ENCODE measurements at places on chromosomes 3 and 15. TPM values are rescaled to one million over a fixed set of nuclear protein-coding genes. Genes with fewer than 3 reads are reported as not detected.
A peak's percentile ranks its signal among the peaks of the same experiment; 100 is the strongest.

DNA sequence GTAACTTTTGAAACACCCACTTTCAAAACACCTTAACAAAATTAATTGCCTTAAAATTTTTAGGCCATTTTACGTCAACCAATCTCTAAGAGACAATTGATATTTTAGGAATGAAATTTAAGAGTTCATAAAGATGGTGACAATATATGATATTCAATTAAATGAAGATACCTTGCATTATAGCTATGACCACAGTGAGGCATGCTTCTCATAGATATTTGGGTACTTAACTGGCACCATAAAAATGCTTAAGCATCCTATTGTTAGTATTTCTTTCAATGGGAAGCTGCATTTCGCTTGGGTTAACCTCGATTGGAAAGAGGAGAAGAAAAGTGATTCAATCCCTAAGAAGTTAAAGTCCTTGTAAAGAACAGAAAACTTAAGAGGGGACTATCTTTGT lies 209.0 kb downstream of the GAP43 start:
- DNase-seq: no peak

DNA sequence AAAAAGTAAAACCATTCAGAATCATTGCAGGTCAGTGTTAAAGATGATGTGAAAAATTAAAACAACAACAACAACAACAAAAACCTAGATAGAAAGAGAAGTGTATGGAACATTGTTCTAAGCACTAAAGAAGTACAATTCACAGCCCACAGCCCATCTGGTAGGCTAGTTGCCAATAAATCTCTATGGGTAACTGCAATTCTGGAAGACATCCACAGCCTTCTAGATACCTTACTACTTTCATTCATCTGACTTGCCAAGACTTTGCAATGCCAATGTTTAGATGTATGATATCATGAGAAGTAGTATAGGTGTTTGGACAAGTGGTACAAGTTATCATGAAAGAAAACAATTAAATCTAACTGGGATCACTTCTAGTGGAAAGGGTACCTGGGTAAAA lies 198.6 kb downstream of the VGLL3 start:
- DNase-seq: no peak

Gene PROS1
- total RNA-seq: 147 TPM

DNA sequence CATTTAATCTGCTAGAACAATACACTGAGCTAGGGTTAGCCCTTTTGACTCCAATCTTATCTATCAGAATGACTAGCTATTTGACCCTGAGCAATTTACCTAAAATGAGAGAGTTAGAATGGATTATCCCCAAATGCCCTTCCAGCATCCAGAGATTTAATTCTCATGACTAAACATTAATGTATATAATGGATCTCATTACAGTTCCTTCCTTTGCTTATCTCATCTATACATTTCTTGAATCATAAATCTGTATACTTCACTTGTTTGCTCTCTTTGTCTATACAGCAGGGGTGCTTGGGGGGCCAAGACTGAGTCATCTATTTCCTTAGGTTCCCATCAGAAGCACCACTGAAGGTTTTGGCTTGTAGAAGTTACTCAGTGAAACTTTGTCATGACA lies 565.8 kb downstream of the IGSF11 start:
- no peak for DNase-seq

- peak; percentile 73 for DNase-seq
These were observed 756 bp upstream of the CAMK2N2 start for GRCh38 chr3:184261854-184262763.

Gene HRG
- total RNA-seq: 324 TPM

Gene FMN1
- 1.2 TPM for total RNA-seq

GRCh38 chr3:143538577-143538981 lies 309.7 kb downstream of the SLC9A9 start:
- no peak for DNase-seq

- no peak for DNase-seq
These were observed 1.1 kb upstream of the VIPR1 start for GRCh38 chr3:42501321-42501680.

Gene TMEM202
- total RNA-seq: not detected

GRCh38 chr3:9109568-9109914 lies 139.9 kb downstream of the SRGAP3 start:
- DNase-seq: no peak

DNA sequence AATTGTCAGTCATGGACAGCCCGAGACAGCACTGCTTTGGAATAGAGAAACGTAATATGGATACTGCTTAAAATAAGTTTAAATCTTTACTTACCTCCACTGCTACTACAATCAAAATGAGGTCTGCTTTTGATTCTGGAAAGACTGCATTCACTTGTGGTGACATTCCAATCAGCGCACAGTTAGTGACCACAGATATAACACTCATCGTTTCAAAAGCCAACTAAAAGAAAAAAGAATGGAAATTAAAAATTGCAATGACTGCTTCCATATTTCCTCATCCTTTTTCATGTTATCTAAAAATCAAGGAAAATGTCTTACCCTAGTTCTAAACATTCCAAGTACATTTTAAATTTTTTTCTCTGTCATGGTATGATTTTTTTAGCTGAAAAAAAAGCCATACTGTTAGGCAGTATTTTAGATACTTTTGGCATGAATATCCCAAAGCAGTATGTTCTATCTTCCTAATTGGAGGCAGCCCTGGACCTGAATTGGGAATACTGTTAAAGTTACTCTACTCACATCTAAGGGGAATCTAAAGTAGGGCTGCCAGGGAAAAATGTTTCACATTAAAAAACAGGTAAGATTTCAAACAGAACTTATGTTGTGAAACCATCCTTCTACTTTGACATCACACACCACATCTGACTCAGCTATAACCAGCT lies 72.1 kb downstream of the ANO10 start:
- no peak for DNase-seq

Gene NPAP1
- total RNA-seq: 0.05 TPM

GRCh38 chr15:80580106-80580505 lies 115.0 kb upstream of the ABHD17C start:
- no peak for DNase-seq

GRCh38 chr15:40439461-40439959 lies 1.2 kb upstream of the BAHD1 start:
- no peak for DNase-seq

GRCh38 chr3:46668116-46668515 lies 25.4 kb downstream of the ALS2CL start:
- DNase-seq: peak; percentile 35

DNA sequence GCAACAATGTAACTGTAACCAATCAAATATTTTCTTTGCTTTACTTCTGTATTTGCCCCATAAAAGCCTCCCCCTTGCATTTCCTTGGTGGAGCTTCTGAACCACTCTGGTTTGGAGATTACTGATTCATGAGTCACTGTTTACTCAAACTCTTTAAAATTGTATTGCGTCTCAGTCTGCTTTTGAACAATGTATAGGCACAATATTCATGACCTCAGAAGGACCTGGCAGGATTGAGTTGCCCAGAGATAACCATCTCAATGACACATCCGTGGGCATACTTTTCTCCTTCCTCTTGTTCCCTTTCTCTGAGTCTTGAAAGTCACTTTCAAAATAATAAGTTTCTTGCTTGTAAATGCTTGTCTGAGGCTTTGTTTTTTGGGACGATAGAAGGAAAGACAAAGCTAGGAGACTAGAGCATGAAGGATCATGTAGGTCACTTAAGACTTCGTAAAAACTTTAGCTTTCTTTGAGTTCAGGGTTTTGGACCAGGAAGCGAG lies 57.1 kb upstream of the POU1F1 start:
- no peak for DNase-seq

Gene LMAN1L
- total RNA-seq: not detected

- no peak for DNase-seq
These were observed 103.8 kb upstream of the IL12A start for GRCh38 chr3:159884661-159885402.

Gene UCN2
- not detected for total RNA-seq

All from left lobe of liver (tissue), 2 donors.